ENCODE measurements at places on chromosomes 3 and 15.

DNA sequence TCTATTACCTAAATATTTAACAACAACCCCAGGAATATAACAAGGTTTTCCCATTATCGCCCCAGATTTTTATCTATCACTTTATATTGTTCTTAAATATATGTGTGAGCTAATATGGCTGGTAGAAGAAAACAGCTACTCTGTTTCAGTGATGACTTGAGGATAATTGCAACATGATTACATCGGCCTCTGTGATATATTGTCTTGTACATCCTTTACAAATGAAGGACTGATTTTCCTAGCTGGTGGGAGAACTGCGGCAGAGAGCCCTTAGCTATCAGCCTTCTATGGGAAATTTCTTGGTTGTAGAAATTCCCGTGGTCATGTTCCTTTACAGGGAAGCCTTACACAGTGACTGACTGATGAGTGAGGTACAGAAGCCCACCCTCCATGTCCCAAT lies 110.9 kb upstream of the ZNF717 start:
- DNase-seq: no peak

GRCh38 chr3:27228805-27229204 lies 140.4 kb downstream of the NEK10 start:
- no peak for DNase-seq

GRCh38 chr15:87123676-87124382 lies 1044.2 kb downstream of the AGBL1 start:
- no peak for DNase-seq

DNA sequence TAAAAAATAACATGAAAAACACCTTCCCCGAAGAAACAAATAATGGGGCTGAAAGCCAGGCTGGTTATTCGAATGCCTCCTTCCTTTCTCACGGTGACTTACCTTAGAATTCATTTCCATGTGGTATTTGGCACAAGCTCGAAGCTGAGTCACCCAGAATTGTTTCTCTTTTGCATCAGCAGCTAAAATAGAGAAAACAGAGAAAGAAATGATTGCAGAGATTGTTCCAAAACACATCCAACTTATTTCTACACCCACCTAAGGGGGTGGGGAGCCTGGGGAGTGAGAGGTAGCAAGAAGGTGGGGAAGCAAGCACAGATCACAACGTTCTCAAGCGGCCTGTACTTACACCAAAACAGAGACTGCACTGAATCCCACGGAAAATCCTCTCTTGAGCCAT lies 104.7 kb downstream of the OSBPL10 start:
- DNase-seq: no peak

DNA sequence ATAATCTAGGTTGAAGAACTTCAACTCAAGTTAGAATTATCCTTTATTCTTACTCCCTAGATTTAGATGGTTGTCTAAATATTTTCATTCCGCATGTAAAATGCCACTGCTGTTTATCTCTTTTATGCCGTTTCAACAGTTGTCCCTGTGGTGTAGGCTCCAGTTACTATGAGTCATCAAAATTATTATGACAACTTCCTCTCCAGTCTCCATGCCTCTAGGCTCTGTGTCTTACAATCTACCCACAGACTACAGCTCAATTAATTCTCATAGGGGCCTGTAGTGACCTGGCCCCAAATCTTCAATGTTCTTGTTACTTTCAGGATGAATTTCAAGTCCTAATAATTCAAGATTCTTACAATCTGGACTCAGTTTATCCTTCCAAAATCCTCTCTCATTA lies 105.8 kb upstream of the UNC13C start:
- no peak for DNase-seq

DNA sequence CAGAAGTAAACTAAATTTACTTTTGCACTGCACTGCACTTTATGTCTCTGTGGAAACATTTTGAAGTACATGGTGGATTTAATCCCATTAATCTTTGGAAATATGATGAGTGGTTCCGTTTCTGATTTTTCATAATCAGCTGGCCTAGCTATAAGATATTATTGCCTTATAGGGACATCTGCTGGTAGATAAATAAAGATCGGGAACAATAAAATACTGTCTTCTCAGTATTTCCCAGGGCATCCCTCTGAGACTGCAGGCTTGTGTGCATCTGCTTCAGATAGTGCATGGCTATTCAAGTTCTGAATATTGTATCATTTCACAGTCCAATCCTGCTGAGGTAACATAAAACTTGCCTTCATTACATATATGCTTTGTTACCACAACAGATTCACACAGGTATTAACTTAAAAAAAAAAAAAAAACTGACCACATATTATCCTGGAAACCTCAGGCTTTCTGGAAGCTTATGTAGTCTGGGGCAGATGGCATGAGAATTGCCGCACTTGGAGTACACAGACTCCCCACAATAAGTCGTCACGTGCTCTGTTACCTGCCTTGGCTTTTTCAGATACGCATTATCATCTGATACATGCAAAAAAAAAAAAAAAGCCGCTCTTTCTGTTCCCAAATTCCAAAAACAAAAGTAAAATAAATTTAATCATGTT lies 330.8 kb upstream of the AGTR1 start:
- DNase-seq: no peak

DNA sequence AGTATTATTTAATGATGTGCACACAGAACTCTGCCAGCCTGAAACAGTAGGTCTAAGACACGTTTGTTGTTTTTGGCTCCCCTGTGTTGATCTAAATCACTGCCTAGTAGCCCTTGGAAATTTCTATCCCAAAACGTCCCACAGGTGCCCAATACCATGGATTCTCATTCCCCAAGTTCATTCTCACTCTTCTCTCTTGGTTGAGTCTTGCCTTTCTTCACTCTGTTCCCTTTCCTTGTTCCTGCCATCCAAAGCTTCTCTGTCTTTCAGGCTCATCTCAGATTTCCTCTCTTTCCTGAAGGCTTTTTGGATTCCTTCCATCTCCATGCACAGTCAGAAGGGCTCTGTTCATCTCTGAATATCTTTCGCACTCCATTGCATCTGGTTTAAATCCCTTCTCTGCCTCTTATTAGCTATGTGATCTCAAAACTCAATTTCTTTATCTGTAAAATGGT lies 54.2 kb downstream of the PPARG start:
- no peak for DNase-seq

- DNase-seq: no peak
Observed at GRCh38 chr3:52350416-52350815, 34.3 kb downstream of the DNAH1 start.

DNA sequence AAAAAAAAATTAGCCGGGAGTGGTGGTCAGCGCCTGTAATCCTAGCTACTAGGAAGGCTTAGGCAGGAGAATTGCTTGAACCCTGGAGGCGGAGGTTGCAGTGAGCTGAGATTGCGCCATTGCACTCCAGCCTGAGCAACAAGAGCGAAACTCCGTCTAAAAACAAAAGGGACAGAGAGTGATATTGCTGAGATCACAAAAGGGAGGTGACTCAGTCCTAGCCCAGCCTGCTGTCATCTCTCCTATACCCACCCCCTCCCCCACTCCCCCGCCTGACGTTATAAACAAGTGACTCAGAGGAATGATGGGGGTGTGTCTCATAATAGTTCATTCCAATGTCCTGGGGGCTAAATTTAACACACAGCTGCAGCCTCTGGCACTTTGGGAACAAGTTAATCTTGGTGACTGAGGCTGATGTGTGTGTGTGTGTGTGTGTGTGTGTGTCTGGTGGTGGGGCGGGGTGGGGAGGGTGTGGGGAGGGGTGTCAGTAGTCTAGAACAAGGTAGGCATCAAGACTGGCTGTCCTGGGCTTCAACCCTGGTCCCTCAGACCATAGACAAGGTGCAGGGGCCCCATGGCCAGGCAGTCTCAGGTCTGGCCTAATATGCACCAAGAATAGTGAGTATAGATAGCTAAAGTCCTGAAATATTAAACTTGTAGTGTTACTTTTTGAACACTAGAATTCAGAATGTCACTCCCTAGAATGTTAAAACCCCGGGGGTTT lies 1.3 kb upstream of the KLHL40 start:
- peak; percentile 70 for DNase-seq

- no peak for DNase-seq
Observed at GRCh38 chr15:95174301-95175259, 943.2 kb downstream of the MCTP2 start.

GRCh38 chr3:24905266-24905665 lies 410.6 kb upstream of the THRB start:
- no peak for DNase-seq

- no peak for DNase-seq
Observed at GRCh38 chr3:57164217-57164656, 916 bp downstream of the IL17RD start.

- no peak for DNase-seq
Observed at GRCh38 chr3:122982216-122983185, 45.1 kb downstream of the SEMA5B start.

GRCh38 chr15:69515926-69516325 lies 63.3 kb downstream of the RPLP1 start:
- no peak for DNase-seq

DNA sequence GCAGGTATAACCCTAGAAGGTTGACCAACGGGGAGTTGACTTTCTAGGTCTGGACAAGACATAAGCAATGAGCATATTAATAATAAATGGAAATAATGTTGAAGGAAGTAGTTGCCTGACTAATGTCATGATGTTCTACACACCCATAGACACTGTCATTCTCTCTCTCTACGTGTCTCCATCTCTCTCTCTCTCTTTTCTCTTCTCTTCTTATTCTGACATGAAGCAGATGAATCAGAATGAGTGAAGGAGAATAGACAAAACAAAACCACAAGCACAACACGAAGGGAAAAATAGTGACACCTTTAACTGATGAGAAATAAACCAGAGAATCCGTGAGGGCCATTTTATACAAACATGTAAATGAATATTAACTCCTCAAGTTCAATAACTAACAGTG lies 26.7 kb upstream of the CCDC80 start:
- no peak for DNase-seq

DNA sequence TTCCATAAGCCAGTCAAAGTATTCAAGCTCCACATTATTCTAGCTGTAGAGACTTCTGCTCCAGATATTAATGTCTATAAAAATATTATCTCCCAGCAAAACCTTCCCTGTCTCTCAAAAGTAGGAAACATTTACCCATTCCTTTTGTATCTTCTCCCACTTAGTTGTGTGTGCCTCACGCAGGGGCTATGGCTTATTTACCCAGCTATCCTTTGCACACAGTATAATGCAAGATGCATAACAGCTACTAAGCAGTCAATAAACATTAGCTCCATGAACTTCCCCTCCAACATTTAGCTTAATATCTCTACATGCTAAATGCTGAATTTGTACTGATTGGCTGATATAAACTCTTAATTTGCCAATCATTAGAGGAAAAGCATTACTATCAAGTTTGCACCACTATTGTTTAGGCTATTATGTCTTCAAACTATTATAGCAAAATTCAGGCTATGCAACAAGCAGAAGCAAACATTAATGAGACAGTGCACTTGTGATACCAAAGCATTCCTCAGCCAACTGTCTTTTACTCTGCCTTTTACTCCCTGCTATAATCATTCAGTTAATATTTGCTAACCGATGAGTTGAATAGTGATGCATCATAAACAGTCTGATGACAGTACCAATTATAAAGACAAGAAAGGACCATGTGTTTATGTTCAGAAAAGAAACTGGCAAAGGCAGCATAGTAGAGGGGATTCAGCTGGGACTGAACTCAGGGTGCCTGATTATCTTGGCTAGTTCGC lies 81.2 kb downstream of the PLCH1 start:
- no peak for DNase-seq

DNA sequence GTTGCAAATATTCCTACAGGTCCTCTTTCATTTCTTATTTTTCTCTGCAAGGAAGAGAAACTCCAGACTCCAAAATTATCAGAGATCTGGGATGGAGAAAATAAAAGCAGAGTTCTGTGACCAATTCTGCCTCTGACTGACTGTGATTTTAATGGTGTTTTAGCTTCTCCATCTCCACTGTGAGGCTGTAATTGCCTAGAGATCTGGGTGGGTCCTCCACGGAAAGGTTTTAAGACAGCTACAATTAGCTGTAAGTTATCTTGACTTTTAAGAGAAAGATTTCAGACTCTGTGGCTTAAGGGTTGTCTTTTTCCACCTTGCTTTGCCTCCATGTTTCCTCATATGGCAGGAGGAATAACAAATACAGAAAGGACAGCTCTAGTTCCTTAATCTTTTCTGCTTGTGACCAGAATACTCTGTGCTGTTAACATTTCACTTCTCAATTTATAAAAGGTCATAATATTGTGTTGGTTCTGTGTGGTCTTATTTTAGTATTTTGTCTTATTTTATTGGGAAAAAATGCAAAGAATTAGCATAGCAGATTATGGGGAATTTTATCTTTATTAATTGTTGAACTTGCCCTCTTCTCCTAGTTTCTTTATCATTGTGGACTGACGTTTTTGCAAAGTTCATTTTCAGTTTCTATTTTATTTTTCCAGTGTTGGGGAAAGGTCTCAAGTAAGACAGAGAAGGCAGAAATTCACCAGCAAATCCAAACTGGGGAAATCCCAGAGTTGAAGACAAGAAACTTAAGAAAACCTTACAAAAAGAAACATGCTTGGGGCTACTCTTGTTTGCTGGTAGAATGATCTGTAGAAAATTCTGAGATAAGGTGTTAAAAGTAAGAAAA lies 157.9 kb downstream of the RAP2B start:
- DNase-seq: no peak

- DNase-seq: no peak
Observed at GRCh38 chr3:195421400-195421799, 21.4 kb downstream of the ACAP2 start.

DNA sequence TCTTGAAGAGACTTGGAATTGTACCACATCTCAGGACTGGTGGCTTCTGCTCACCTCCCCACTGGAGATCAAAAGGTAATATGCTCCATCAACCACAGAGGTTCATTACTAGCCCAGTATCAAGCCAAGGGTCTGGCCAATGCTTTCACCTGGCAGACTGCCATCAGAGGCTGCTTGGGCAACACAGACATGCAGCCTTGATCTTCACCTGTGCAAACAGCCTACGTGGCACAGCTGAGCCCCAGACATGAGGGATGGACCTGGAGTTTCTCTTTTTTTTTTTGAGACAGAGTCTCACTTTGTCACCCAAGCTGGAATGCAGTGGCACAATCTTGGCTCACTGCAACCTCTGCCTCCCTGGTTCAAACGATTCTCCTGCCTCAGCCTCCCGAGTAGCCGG lies 105.6 kb upstream of the HES1 start:
- no peak for DNase-seq

- no peak for DNase-seq
Observed at GRCh38 chr15:63447017-63447676, 57.2 kb upstream of the USP3 start.

GRCh38 chr15:68623301-68623892 lies 44.6 kb downstream of the CORO2B start:
- no peak for DNase-seq
